CD4-positive, alpha-beta T cell treated with Interleukin-15 for 1 hour (primary cell): ENCODE measurements at places on chromosomes 16 and 17.

DNA sequence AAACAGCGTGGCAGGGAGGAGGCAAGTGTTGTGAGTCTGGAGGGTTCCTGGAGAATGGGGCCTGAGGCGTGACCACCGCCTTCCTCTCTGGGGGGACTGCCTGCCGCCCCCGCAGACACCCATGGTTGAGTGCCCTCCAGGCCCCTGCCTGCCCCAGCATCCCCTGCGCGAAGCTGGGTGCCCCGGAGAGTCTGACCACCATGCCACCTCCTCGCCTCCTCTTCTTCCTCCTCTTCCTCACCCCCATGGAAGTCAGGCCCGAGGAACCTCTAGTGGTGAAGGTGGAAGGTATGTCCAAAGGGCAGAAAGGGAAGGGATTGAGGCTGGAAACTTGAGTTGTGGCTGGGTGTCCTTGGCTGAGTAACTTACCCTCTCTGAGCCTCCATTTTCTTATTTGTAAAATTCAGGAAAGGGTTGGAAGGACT, at the start of gene CD19:
Gene CD19 (plus strand): TSS at position 171 of the 425 bp plus-strand sequence. CDS start 30 bp downstream, at position 201.
- peak; percentile 32 for DNase-seq

- DNase-seq = no peak
Observed at GRCh38 chr16:49356728-49357488, 16.7 kb upstream of the C16orf78 start.

DNA sequence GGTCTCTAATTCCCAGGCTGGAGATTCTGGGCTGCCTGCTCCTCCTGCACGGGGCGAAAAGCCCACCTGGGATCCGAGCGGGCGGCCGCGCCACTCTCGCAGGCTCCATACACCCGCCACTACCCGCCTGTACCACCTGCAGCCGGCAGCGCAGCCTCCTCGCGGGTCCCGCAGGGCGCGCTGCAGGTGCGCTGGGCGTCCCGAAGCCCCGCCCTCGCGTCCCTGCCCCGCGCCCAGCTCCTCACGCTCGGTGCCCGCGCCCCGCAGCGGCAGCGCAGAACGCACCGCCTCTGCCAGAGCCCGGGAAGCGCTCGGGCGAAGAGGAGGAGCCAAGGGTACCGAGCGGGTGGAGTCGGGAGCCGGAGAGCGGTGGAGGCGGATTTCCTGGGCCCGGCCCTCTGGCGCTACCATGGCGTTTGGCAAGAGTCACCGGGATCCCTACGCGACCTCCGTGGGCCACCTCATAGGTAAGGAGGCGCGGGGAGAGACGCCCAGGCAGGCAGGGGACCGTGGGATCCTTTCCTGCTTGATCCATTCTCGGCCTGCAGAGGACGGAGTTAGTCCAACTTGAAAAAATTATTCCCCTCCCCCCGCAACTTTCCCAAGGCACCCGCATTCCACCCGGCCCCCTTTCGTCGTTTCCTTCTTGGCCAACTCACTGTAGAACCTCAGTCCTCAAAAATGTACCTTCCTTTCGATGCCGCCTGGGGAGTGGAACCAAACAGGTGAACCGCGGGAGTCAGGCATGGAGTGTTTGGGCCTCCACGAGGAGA, at the start of gene TOM1L1:
Gene TOM1L1 (plus strand): TSS at position 396 of the 773 bp plus-strand sequence. CDS start 14 bp downstream, at position 410.
- DNase-seq = no peak

GRCh38 chr17:45132572-45133463, 503 bp upstream of the PLCD3 start:
- peak; percentile 74 for DNase-seq

DNA sequence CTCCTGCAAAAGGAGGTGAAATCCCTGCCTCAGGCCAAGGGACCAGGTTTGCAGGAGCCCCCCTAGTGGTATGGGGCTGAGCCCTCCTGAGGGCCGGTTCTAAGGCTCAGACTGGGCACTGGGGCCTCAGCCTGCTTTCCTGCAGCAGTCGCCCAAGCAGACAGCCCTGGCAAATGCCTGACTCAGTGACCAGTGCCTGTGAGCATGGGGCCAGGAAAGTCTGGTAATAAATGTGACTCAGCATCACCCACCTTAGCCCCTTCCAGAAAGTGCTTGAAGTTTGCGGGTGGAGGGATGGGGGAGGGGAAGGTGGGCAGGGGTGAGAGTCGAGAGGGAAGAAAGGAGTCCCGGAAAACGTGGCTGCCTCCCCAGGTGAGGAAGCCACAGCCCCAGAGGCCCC, 2.1 kb downstream of the MC1R start:
- DNase-seq = no peak

DNA sequence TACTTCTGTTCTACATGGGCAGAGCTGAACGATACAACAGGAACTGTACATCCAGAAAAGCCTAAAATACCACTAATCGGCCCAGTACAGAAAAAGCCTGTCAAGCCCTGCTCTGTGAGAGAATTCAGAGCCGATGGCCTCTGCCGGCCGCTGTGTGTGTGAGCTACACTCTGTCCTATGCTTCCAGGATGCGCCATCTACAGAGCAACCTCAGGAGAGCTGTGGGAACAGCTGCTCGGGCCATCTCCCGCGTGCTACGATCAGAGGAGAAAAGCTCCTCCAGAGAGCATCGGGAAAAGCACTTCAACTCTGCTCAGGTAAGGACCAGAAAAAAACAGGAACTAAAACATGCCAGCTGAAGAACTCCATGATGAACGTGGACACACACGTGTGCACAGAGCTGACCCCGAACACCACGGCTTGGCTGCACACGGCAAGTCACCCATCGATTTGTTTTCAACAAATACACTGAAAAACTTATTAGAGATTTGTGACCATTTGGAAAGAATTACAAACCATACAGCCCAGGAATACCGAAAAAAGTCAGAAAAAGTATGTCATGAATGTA, 115.9 kb downstream of the ANKRD11 start:
- DNase-seq = no peak

- DNase-seq = no peak
Observed at GRCh38 chr17:77330602-77331081, 189.9 kb downstream of the SEC14L1 start.

GRCh38 chr17:43543771-43544575, 2.2 kb downstream of the ETV4 start:
- no peak for DNase-seq

GRCh38 chr17:50301891-50302584, 27.8 kb downstream of the TMEM92 start:
- DNase-seq = no peak

DNA sequence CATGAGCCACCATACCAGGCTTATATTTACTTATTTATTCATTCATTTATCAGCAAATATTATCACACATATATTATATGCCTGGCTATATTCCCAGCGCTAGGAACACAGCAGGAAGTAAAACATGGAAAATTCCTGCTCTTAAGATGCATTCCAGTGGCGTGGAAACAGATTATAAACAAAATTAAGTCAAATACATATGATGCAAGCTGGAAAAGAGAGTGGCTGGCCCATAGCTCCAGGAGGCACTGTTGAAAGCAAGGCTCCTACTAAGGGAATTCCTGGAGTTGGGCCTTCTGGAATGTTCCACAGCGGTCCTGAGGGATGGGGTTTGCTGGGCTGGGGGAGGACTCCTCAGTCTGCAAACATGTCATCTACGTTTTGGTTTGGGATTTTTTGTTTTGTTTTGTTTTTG, 18.4 kb downstream of the ADCY9 start:
- no peak for DNase-seq

DNA sequence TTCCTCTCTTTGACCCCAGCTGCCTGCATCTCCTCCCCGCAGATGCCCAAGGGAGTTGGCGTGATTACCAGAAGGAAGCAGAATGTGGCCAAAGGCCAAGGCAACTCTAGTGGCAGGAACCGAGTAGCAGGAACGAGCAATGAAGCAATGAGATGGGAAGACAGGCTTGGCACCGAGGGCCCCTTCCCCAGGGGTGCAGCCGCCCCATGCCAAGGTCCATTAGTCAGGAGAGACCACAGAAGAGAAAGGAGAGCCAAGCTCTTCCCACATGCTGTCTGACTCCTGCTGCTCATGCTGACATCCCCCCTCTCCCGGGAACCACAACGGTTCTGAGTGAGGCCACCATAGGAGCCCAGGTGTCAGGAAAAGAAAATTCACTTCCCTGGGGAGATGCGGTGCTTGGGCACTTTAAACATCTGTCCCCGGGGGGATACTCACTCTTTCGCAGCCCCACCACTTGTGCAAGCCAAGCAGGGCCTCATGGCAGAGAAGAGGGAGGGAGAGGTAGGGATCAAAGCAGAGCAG, 67.4 kb downstream of the MYO18A start:
- no peak for DNase-seq

GRCh38 chr17:73693071-73693470, 48.8 kb upstream of the SDK2 start:
- DNase-seq = no peak

DNA sequence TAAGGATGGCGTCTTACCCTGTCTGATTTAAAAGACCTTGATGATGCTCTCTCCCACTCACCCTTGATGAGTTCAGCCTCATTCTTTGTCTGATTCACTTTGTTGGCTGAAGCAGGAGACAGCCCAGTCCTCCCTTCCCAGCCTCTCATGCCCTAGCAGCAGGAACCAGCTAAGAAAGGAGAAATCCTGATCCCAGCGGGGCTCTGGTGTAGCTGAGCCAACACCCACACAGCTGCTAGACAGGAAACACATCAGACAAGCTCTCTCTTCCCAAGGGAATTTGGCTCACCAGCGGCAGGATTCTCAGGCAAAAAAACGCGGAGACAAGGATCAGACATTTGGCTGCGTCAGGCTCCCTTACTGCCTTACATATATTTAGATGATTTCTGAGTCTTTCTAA, 211.5 kb downstream of the CDH11 start:
- no peak for DNase-seq

GRCh38 chr16:57690782-57691471, 3.7 kb upstream of the DRC7 start:
- DNase-seq = no peak

DNA sequence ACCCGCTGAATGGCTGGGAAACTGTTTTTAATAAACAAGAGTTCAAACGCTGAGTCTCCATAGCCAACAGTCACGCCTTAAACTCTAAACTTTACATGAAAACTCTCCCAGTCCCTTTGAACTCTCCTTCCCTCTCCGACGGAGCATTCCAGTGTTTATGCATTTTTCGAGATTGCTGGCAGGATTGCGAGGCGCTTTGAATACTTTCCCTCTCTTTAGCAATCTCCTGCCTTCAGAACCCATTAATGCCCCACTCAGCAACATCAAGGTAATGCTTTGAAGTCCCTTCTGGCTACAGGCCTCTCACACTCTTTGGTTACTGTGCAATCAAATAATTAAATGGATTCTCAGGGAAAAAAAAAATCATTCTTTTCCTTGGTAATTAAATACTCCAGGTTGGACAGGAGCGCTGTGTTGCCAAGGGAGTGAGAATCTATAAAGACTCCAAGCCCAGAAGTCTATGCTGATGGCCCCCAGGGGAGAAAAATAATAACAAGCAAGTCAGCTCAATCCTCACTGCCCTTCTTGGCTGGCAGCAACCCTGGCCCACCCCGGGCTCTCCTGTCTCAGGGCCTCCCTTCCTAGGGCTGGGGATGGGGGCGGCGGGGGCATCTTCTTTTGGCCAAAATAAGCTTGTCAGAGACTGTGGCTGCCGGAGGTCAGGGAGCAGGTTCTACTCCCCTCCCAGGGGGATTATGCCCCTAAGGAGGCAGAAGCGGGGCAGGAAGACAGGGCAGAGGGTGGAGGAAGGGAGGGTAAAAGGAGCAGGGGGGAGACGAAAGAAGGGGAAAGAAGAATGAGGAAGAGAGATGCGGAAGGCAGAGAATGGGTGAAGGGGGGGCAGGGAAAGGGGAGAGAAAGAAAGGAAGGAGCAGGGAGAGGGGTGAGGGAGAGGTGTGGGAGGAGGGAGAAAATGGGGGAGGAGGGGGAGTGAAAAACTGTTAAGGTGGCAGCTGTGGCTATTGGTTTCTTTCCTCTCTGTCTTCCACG, 45.2 kb downstream of the AXIN2 start:
- no peak for DNase-seq

GRCh38 chr17:57916925-57917858, 38.0 kb downstream of the CUEDC1 start:
- DNase-seq = peak; percentile 40

DNA sequence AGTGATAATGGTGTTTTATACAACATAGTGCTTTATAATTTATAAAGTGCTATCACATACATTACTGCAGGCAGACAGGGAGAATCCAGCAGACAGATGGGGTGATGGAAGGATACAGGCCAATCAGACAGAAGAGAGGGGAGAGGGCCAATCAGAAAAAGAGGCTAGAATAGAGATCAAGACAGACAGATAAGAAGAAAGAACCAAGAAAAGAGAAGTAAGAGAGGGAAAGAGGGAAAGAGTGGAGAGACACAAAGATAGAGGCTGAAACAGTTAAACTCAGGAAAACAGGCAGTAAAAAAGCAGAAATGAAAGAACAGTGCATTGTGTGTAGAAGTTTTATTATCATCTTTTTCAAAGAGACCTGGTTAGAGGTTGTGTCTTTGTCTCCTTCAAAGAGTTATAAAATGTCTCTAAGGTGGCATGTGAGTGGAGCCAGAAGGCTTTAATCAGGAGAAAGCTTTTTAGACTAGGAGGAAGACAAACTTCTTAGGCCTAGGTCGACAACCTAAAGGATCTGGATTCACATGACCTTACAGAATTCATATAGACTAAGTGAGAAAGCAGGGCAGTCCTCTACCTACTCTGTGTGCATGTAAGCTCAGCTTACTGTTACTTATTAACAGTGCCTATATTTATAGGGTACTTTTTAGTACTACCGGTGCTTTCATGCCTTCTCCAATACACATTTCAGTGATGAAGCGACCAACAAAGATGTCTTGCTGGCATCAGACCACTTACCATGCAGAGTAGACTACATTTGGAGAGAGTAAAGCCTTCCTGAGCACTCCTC, 8.3 kb upstream of the CHD3 start:
- no peak for DNase-seq
